ENCODE measurements at places on chromosomes 13 and 19. TPM values are rescaled to one million over a fixed set of nuclear protein-coding genes. Genes with fewer than 3 reads are reported as not detected.

DNA sequence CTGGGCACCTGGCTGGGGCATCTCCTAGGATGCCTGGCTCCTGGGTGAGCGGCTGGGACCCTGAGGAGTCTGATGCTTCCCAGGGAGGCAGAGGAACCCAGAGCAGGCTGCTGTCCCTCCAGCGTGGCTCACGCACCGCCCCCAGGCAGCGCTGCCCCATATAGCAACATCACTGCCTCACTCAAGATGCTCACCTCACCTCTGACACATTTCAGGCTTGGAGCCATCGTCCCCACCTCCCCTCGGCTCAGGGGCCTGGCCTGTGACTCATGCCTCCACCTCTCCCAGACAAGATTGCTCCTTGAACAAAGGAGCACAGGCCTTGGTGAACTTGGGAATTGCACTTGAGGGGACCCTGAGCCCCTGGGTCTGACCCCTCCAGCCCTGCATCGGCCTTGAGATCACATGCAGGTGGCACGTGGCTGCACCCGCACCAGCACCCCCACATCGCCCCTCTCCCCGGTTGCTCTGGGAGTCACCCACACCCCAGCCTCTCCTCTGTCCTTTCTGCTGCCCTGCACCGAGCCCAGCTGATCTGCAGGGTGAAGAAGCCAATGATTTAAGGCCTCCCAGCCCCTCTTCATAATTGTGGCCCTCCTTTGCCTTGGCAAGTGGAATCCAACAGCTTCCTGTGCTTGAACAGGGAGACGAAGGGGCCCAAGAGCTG, 11.2 kb downstream of the CEBPA start:
- DNase-seq, result no peak

DNA sequence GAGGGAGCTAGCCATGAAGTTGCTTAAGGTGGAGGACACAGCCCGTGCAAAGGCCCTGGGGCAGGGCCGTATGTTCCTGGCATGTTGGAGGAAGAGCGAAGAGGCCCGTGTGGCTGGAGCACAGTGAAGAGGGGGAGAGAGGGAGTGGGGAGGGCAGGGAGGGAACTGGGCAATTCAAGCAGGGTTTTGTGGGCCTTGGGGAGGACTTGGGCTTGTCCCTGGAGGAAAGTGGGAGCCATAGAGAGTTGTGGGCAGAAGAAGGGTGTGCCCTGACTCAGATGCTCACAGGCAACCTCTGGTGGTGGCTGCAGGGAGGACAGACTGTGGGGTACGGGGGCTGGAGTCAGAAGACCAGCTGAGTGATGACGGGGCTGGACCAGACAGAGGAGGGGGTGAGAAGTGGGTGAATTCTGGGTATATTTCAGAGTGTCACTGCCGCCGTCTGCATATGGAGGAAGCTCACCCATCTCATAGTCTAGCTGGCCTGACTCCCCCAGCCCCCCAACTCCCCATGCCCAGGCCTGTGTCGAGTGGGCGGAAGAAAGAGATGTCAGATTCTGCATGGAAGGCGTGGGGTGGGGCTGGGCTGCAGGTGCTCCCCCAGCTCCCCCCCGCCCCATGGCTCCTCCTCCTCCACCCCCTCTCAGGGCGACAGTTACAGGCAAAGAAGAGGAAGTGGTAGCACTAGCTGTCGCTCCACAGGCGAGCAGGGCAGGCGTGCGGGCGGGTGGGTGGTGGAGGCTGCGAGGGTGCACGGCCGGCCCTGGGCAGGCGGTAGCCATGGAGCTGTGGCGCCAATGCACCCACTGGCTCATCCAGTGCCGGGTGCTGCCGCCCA, at the start of gene VAV1:
TSS of gene VAV1 (plus strand) at position 681 of the 838 bp plus-strand sequence. CDS start at position 781, 100 bp downstream.
- DNase-seq, result no peak

DNA sequence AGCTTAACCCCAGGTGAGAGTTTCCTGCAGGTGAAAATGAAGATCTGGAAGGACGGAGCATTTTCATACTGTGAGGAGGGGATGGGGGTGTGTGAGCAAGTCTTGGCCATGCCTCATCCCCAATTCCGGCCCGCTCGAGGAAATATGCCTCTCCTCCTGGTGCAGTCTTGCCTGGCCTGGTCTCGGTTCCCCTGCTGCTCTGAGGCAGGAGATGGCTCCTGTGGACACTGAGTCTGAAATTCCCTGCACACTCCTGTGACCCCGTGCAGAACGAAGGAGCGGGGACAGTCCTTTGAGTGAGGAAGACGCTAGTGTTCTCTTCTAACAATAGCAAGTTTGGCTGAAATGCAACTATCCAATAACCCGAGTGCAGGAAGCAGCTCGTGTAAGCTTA, 329 bp upstream of the ZNF439 start:
- no peak for DNase-seq

DNA sequence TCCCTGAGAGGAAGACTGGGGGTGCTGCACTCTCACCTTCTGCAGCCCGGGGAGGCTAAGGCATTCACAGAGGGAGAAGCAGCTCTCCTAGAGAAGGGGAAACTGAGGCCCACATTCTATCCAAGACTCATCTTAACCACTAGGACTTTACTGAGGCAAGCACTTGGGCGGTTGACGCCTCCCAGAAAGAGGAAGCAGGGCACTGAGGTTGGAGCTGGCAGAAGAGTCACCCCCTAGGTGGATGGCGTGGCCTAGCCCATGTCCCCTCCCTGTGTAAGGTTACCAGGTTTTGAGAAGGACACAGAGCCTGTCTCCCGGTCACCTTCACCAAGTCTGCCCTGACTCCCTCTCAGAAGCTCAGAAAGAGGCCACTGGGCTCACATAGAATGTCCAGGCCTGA, 2.7 kb downstream of the S1PR2 start:
- no peak for DNase-seq

DNA sequence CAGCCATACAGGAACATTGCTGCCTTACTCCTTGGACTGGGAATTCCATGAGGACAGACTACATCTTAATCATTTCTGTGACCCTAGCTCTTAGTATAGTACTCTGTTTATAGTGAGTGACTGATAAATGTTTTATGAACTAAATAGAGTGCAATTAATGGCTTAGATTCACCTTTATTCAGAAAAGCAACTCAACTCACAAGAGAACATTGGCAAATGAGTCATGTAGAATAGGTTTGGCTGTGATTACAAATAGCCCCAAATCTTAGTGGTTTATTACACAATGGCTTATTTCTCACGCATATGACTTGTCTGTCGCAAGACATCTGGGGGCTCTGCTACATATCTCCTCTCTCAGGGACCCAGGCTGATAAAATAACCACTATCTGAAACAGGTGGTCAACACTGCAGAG, 121.6 kb upstream of the KL start:
- peak; percentile 77 for DNase-seq

A1BG gene
- total RNA-seq, result 75.0 TPM

DNA sequence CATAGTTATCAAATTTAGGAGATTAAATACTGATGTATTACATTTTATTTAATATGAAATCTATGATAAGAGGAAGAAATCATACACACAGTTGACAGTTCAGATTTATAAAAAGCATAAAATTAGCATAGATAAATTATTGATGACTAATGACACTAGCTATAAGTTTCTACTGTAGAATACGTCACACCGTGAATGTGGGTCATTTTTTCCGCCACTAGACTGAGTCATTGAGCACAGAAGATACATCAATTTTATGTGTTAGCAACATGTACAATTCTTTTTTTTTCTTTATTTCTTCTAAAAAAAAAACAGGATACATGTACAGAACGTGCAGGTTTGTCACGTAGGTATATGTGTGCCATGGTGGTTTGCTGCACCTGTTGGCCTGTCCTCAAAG, 22.2 kb downstream of the AP2S1 start:
- DNase-seq, result no peak

DNA sequence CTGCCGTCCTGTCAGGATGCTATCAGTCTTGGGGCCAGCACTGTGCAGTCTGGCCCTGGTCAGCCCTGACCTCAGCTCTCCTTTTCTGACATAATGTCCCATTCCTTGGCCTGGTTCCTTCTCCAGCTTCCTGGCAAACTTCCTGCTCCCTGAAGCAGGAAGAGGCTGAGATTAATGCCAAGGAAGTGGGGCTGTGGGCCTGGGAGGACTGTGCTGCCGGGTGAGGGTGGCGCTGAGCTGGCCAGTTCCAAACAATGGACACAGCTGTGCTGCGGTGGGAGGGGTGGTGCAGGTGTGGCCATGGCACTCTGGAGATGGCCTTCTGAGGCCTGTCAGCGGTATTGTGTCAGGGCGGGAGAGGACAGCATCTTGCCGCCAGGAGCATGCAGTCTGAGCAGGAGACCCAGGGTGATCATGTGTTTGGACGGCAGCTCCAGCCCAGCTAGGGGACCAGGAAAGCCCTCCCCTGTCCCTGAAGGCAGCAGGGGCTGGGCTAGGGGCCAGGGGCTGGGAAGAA, 30.9 kb downstream of the TUBA3C start:
- no peak for DNase-seq

- no peak for DNase-seq
Measured at GRCh38 chr19:43229315-43229714, 23.9 kb upstream of the PSG4 start.

- no peak for DNase-seq
Measured at GRCh38 chr19:57512845-57513244, 13.1 kb downstream of the ZNF773 start.

KLC3 gene
- total RNA-seq, result 2.4 TPM

DNA sequence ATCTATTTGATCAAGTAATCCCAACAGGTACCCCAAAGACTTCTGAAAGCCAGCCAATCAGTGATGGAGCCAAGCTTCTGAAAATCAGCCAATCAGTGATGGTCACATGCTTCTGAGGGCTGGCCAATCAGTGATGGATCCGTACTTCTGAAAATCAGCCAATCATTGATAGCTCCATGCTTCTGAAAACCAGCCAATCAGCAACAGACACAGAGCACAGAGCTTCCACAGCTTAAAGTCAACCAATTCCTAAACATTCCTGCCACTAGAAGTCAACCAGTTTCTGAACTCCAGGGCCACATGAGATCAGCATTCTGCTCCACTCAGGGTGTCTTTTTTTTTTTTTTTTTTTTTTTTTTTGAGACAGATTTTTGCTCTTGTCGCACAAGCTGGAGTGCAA, 8.2 kb upstream of the HSD17B14 start:
- peak; percentile 43 for DNase-seq

GRCh38 chr13:73300718-73301425, 242.1 kb downstream of the KLF5 start:
- no peak for DNase-seq

GRCh38 chr13:51647067-51647466, 62.8 kb downstream of the WDFY2 start:
- no peak for DNase-seq

DNA sequence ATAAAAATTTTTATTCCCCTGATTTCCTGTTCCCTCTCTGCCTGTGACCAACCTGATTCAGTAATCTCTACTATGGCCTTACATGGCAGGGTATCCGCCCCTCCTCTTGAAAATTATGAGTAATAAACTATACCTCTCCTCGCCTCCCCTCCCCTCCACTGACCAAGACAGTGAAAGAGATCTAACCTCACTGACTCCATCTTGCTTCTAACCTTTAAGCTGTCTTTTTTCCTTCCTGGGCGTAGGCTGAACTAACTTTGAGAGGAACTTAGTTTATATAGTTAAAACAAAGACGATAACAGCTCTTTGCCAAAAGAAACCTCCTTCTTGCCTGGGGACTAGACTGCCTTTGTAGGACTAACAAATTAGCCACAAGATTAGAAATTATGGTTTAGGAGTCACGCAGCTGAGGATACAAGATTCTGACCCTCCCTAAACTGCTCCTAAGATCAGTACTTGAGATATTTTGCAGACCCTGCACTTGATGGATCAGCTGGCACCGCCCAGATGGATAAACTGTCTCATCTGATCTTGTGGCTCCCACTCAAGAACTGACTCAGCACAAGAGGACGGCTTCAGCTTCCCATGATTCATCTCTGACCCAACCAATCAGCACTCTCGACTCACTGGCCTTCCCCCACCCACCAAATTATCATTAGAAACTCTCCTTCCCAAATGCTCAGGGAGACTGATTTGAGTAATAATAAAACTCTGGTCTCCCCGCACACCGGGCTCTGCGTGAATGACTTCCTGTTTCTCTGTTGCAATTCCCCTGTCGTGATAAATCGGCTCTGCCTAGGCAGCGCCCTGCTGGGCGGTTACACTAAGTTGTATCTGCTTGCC, 187.1 kb downstream of the TDRD3 start:
- DNase-seq, result peak; percentile 80

ZNF541 gene
- not detected for total RNA-seq

DNA sequence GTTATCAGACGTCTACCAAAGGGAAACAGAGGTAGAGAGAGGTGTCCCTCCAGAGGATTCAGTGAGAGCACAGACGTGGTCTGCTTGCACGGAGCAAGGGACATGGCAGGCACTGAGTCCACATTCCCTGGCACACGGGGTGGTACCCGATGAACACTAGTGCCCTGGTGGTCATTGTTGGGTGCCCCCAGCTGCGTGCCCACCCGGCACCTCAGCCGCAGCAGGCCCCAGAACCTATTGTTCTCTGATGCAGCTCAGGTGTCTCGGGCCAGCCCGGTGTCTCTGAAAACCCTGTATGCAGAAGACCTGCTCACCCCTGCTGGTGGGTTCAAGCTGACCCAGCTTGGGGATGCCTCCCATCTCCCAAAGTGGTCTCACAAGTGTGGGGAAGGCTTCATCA, 11.9 kb downstream of the SUGP1 start:
- no peak for DNase-seq

TNNI3 gene
- 78.6 TPM for total RNA-seq

- DNase-seq, result no peak
Measured at GRCh38 chr13:33766329-33767123, 51.4 kb upstream of the RFC3 start.

PLVAP gene
- total RNA-seq, result 2.1 TPM

DNA sequence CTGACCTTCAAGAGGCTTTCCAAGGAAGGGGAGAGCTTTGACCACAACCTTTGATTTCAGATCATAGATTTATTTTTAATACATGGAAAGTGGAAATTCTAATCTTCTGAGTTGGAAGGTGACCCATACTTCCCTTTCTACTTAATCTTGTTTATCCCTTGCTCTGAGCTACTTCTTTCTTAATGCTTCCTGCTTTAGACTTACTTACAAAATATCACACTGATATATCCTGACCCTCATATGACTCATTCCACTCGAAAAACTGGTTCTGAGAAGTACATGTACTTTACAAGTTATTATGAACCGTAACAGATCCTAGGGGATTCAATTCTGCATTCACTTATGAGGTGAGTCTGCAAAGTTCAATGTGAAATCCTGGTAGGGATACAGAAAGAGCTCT, 76.2 kb upstream of the IRS2 start:
- DNase-seq, result peak; percentile 60

HIPK4 gene
- total RNA-seq, result 0.18 TPM

- no peak for DNase-seq
Measured at GRCh38 chr19:54707962-54708361, 16.3 kb upstream of the KIR3DL3 start.

GRCh38 chr19:53853707-53854106, 14.0 kb upstream of the MYADM start:
- DNase-seq, result no peak

ARRDC5 gene
- total RNA-seq, result not detected

GRIN2D gene
- 2.7 TPM for total RNA-seq

PNMA8C gene
- total RNA-seq, result 0.69 TPM

Data from cardiac muscle cell (in vitro differentiated cells and primary cell).